Cardiac septum (tissue), 1 donor: ENCODE measurements at places on chromosomes 2 and 18. TPM values are rescaled to one million over a fixed set of nuclear protein-coding genes. Genes with fewer than 3 reads are reported as not detected.

DNA sequence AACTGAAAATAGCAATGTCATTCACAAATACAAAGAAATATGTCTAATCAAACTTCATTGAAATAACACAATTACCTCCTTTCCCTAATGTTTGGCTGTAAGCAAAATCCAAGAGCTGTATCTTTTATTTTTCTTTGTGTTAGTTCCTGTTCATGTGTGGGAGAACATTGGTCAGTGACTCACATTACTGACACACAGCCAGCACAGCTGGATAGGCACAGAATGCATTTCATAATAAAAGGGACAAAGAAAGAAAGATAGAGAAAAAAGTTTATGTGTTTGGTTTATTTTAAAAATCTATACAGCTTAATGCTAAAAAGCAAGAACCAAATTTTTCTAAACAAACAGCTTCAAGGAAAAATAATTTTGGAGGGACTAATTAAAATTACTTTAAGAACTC, 185.6 kb upstream of the COL3A1 start:
- DNase-seq = no peak

The VIL1 gene
- not detected for total RNA-seq

DNA sequence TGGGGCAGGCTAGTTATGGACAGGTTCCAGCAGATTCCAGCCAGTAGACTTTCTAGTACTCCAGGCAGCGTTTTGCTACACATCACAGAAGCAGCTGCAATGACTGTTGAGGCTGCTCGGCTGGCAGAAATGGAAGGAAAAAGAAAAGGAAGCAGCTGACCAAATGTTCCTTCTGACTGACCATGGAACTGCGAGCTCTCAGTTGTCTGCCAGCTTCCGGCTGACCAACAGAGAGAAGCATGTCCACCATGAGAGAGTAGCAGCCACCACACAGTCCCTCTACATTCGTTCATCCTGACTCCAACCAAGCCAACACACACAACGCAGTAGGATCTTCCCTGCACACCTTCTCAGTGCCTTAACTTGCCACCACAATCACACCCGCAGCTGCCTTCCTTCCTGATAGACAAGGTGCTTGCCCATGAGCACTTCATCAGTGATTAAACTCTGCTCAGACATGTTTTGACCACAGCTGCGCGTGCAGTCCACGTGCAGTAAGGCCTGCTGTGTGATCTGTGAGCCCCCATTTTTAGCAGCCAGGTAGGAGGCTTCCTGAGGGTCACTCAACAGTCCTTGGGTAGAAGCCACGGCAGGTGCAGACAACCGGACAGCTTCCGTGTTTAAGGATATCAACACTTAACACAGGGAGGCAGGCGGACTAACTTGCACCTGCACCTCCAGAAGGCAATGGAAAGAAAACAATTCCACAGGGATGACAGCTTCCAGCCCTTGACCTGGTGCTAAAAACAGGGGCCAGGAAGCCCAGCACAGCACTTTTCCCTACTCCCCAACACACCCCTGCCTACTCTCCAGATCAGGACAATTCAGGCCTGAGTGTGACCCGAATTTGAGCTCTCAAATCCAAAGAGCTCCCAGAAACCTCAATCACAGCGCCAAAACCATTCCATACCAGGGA, 996 bp downstream of the TGFBRAP1 start:
- peak; percentile 77 for DNase-seq

DNA sequence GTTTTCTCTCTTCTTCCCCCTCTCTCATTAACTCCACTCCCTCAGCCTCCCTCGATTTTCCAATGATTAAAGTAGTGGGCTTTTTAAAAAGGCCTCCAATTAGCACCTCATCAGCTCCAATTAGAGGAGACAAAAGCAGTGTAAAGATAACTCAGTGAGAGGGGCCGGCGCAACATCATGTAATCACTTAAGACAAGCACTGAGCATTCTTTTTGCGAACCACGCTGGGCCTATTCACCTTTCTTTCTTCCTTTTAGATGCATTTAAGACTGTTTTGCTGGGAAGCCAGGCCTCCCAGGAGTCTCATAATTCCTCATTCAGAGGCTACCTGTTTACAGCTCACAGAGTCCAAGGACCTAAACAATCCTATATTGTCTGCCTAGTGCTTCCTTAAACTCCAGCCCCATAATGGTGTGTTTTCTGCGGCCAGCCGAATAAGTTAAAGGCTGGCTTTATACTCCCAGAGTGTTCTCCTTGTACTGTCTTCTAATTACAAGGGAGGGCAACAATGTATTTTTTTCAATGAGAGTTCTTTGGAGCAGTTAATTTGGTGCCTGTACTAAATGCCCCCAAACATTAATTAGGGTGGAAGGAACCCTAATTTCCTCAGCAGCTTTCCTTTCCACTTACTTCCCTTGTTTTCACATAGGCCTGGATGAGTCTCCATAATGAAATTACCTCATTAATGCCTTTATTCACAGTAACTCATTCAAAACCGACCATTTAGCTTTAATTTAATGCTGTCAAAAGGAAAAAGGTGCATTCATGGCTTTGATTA, 28.0 kb upstream of the LMAN1 start:
- DNase-seq = no peak

The SLC35F6 gene
- total RNA-seq = 18.6 TPM

DNA sequence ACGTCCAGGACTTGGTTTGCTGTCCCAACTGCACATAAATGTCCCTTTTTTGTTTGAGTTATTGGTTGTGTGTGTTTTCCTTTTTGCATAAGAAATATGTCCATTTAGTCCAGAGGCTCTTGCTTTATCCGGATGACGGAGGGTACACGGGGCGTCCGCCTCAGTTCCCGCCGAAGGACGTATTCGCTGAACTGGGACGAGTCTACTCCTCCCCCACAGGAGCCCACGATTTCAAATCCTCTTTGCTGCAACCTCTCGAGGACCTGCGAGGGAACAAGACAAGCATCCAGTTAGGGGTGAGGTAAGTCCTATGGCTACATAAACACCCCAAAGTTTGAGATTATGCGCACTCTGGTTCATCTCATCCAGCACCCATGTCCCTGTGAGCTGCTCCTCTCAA, 92.7 kb downstream of the KCTD1 start:
- no peak for DNase-seq

DNA sequence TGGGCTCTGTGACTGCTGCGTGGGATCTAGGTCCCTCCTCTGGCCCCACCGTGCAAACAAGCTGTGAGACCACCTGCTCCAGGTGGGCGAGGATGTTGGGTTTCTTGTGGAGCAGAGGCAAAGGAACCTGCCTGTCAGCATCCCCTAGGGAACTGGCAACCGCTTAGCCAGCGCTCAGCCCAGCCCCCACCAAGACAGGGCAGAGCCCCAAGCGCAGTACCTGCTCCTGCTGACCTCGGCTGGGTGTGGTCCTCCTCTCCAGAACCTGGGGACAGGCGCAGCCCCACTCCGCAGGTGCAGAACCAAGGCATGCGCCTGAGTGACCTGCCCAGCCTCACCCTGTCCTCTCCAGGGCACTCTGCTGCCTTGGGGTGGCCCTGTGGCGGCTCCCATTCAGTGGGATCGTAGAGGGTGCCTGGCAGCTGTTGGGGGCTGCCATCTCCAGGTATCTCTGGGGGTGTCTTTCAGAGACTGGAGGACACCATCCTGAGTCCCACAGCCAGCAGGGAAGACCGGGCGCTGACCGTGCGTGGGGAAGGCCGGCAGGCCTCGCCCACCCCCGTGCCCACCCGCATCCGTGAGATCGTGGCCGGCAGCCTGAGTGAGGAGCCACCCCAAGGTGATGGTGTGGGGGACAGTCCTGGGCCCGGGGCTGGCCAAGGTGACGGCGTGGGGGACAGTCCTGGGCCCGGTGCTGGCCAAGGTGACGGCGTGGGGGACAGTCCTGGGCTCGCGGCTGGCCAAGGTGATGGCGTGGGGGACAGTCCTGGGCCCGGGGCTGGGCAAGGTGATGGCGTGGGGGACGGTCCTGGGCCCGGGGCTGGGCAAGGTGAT, 12.3 kb downstream of the CROCC2 start:
- DNase-seq = peak; percentile 74

GRCh38 chr18:76491776-76492668, 3.0 kb downstream of the ZNF516 start:
- DNase-seq = no peak

The KCNG2 gene
- total RNA-seq = 0.32 TPM

DNA sequence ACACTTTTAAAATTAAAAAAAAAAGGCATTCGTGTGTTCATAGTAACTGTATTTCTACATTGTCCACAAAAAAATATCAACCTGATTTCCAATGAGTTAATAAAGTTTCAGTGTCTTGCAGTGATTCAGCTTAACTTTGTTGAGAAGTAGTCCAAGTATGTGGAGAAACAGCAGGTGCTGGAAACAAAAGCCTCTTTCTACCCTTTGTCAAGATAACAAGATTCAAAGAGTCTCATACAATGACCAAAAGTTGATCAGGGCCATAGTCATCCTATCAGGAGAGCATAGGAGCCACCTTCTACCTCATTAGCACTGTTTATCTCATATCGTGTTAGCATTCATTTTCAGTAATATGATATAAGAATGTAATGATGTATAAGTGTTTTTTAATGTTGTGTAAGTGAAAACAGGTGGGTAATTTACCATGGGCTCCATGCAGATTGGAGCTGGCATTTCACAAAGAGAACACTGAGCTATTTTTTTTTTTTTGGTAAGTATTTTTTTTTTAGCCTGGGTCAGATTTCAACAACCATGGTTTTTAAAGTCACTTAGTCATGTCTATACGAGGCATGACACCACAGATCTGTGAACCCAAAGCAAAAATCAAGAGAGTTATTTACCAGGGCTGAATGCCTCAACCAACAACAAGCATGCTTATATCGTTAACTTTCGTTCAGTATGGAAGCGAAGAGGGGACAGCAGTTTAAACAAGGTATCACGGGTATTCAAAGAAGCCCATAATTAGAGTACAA, 165.0 kb upstream of the ZNF521 start:
- no peak for DNase-seq

DNA sequence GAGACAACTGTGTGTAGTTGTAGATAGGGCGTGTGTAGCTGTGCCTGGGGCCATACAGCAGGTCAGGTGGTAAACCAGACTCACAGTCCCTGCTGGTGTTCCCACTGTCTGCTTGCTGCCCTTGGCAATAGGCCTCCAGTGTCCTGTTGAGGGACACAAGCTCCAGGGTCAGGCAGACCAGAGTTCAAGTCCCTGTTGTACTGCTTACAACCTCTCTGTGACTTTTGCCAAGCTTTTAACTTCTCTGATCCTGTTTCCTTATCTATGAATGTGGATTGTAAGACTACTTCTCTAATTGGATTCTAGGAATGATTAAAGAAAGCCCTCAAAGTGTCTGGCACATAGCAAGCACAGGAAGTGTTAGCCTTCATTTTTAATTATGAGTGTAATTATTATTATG, 68.6 kb downstream of the MERTK start:
- DNase-seq = no peak

The HTR2B gene
- total RNA-seq = 2.9 TPM

GRCh38 chr2:170770606-170771420, 635 bp downstream of the ERICH2 start:
- DNase-seq = peak; percentile 84

GRCh38 chr18:72871091-72871490, 3.3 kb upstream of the NETO1 start:
- no peak for DNase-seq

The CD8A gene
- total RNA-seq = 0.62 TPM

GRCh38 chr2:103123516-103123915, 361.7 kb downstream of the TMEM182 start:
- DNase-seq = no peak

GRCh38 chr18:39788383-39788782, 2166.7 kb upstream of the PIK3C3 start:
- no peak for DNase-seq

- no peak for DNase-seq
Observed at GRCh38 chr2:27185331-27186026, 26.4 kb upstream of the ATRAID start.

- DNase-seq = no peak
Observed at GRCh38 chr2:108169982-108170625, 69.7 kb upstream of the SULT1C3 start.

The SLC16A14 gene
- 2.0 TPM for total RNA-seq

The GATA6 gene
- total RNA-seq = 76.2 TPM

DNA sequence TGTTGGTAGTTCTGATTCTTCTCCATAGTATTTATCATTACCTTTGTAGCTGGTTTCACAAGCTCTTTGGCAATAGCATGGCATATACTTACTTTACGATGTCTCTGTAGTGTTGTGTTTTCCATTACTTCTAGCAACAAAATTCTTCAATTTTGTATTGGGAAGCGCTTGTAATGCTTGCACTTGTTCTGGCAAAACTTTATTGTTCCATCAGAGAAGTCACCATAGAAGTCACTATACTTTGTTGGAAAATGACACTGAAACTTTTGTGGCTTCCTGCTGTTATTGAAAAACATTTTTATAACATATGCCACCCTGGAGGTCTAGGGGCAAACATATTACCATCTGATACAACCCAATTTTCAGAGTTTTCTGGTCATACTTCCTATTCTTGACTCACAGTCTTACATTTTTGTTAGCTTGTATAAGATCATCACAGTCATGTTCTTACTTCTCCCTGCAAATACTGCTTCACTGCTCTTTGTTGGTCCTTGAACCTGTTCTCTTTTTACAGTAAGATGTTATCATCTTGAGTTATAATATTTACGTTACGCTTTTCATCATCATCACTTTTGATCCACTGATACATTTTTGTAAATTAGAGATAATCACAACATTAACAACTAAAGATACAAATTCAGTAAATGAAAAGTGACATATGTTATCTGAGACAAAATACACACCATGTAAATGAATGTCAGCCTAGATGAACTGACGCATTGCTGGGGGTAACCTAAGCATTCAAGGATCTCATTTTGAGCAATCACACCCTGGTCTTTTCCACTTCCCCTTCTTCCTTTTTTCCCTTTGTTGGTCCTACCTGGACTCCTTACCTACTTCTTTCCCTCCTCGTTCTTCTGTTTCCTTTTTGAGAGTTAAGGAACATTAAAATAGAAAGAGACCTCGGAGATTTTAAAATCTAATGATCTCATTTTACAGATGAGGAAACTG, 33.3 kb upstream of the CXCR4 start:
- no peak for DNase-seq

DNA sequence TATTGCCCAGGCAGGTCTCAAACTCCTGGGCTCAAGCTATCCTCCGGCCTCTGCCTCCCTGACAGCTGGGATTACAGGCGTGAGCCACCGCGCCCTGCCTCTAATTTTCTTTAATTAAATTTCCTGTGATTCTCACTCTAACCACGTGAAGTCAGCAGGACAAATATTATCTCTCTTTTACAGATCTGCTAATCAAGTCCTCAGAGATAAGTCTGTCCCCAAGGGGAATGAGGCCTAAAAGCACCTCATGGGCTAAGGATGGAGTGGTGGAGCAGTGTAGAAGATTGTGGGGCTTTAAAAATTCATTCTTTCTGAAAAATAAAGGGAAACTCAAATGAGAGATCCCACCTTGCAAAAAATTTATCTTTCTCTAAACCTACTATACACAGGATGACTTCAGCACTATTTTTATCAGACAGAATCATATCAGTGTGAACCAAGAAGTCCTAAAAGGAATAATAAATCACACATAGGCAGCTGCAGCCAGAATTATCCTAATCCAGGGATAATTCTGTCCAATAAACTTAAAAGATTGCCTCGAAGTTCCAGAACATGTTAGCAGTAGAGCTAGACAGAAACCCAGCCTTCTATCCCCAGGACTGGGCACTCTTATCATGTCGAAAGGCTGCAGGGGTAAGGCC, 38.3 kb upstream of the BMPR2 start:
- DNase-seq = no peak

The ECEL1 gene
- 0.27 TPM for total RNA-seq

GRCh38 chr18:49584394-49584793, 22.5 kb downstream of the LIPG start:
- DNase-seq = no peak
